ENCODE measurements at places on chromosomes 6 and 20. TPM values are rescaled to one million over a fixed set of nuclear protein-coding genes. Genes with fewer than 3 reads are reported as not detected.

DNA sequence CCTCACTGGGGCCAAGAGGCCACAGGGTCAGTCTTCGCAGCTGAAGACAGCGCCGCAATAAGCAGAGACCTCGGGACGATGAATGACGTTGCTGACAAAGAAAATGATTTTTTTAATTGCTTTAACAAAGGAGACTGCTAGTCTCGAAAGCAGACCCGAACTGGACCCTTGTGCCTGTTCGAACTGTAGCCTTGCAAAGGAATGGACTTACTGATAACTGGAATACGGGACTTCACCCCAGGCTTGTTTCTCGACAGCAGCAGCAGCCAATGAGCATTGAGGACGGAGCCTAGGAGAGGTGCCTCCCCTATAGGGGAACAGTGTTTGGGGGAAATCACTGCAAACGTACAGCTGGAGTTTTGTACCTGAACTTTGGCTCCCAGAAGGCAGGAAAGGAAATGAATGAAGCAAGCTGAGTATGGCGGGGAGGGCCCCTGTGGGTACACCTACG is 1.3 kb upstream of the TAF4 start:
- peak overlapping the region; percentile 80 for H3K4me3 ChIP-seq
- peaks cover 28% of the 10 kb centered on the region for H3K4me1 ChIP-seq
- peaks cover 3% of the 10 kb centered on the region for H3K36me3 ChIP-seq
- no peaks in the 10 kb centered on the region for H3K27me3 ChIP-seq
- H3K27ac ChIP-seq: peak overlapping the region; percentile 99

GRCh38 chr6:128757961-128758360 is 125.0 kb upstream of the LAMA2 start:
- H3K4me3 ChIP-seq: no peak overlapping the region
- H3K4me1 ChIP-seq: no peaks in the 10 kb centered on the region
- H3K27me3 ChIP-seq: no peaks in the 10 kb centered on the region
- no peaks in the 10 kb centered on the region for H3K36me3 ChIP-seq

Gene HRH3
- total RNA-seq: not detected

GRCh38 chr6:123380257-123380656 is 256.5 kb downstream of the TRDN start:
- H3K4me3 ChIP-seq: no peak overlapping the region
